ENCODE measurements at places on chromosomes 4 and X.
A peak's percentile ranks its signal among the peaks of the same experiment; 100 is the strongest.

- DNase-seq, result peak; percentile 9
Observed at GRCh38 chrX:67555578-67556203, 11.9 kb downstream of the AR start.

GRCh38 chrX:22800360-22800759 lies 199.4 kb upstream of the DDX53 start:
- no peak for DNase-seq

DNA sequence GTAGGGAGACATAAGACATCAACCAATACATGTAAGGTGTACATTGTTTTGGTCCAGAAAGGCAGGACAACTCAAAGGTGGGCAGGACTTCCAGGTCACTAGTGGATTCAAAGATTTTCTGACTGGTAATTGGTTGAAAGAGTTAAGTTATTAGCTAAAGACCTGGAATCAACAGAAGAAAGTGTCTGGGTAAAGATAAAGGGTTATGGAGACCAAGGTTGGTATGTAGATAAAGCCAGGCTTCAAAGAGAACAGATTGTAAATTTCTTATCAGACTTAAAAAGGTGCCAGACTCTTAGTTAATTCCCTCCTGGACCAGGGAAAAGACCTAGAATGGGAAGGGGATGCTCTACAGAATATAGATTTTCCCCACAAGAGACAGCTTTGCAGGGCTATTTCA lies 28.3 kb upstream of the GAB1 start:
- DNase-seq, result no peak

- DNase-seq, result no peak
Observed at GRCh38 chrX:84248226-84248625, 60.2 kb upstream of the RPS6KA6 start.

DNA sequence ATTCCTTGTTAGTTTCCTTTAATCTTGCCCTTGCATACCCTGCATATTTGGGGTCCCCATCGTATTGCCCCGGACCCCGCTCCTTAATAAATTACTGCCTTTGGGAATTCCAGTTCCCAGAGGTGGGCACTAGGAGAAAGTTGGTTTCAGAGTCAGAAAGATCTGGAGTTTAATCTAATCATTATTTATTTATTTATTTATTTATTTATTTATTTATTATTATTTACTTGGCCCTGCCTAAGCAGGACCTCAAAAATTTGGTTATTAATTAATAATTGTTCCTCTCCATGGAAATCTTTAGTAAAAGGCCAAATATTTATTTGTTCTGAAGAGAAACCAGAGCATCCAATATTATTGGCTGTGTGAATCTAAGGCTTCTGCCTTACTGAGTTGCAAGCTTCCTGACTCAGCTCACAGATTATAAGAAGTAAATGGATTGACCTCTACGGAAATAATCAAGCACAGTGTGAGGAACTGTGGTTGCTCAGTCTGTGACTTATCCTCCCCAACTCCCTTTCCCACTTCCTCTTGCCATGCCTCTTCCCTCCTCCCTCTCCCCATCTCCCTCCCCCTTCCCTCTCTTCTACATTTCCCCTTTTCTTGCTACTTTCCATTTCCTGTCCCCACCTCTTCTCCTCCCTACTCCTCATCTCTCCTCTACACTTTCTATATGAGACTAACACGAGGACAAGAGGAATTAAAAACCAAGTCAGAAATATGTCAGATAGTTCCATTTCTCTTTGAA lies 61.5 kb upstream of the AP1S2 start:
- no peak for DNase-seq

GRCh38 chrX:114976292-114976691 lies 41.1 kb downstream of the IL13RA2 start:
- DNase-seq, result no peak

DNA sequence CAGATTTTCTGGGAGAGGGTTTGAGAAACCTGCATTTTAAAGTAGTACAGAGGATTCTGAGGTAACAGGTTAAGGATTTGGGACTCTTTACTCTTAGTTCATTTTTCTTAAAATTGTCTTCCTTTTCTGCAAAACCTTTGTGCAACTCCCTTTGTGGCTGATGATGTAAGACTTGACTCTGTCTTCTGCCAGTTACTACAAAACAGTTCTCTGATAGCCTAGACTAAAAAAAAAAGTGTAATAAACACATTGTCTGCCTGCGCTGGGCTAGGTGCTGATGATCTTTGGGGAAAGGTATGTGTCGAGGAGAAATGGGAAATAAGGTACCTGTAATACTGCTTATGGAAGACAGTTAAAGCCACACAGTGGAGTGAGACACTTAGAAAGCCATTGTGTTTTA lies 28.7 kb downstream of the IL13RA1 start:
- no peak for DNase-seq

DNA sequence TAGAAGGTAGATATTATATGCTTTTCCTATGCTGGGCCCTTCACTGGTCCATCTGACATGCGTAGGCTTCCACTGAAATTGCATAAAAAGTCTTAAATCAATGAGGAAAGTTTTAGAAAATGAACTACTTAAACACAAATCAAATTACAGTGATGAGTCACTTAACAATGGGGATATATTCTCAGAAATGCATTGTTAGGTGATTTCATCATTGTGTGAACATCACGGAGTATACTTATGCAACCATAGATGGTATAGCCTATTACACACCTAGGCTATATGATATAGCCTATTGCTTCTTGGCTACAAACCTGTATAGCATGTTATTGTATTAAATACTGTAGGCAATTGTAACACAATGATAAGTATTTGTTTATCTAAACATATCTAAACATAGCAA lies 10.3 kb downstream of the STAP1 start:
- no peak for DNase-seq

GRCh38 chr4:5184606-5185005 lies 133.3 kb downstream of the STK32B start:
- DNase-seq, result no peak

- peak; percentile 13 for DNase-seq
Observed at GRCh38 chrX:18252644-18253359, 32.1 kb upstream of the BEND2 start.

GRCh38 chr4:5165420-5166369 lies 114.4 kb downstream of the STK32B start:
- DNase-seq, result no peak

GRCh38 chrX:48086082-48086481 lies 14.6 kb upstream of the ZNF630 start:
- DNase-seq, result no peak

- DNase-seq, result no peak
Observed at GRCh38 chr4:181293541-181293940, 949.7 kb upstream of the TENM3 start.

DNA sequence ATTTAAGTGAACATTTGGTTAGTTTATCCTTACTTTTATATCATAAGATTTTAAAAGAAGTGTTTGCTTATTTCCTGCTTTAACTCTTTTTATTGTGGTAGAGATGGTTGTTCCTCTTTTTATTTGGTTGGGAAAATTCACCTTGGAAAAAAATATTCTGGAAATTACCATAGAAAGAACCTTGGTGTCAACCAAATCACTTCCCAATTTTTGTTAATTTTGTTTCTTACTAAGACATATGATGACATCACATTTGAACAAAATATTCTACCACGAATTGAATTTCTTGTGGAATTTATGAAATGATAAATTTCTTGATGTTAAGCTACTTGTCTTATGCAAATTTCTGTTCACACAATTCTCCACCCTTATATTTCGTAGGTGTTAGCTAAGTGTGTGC lies 33.7 kb downstream of the LAMTOR3 start:
- DNase-seq, result no peak

DNA sequence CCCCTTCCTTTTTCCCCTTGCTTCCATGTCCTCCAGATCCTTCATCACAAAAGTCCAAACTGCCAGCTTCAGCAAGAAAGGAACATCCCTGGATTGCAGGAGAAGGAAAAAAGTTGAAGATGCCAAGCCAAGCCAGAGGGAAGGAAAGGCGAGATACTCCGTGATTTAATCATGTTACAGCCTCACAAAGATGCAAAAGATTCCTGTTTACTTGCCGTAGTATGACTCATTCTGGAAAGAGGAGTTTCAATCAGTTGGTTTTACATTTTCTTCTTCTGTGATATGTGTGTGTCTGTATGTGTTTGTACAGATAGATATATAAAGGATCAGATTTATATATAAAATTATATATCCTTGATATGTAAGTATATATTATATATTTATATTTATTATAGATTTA lies 69.3 kb downstream of the BTC start:
- DNase-seq, result no peak

- no peak for DNase-seq
Observed at GRCh38 chrX:32153585-32153984, 1057.8 kb downstream of the DMD start.

DNA sequence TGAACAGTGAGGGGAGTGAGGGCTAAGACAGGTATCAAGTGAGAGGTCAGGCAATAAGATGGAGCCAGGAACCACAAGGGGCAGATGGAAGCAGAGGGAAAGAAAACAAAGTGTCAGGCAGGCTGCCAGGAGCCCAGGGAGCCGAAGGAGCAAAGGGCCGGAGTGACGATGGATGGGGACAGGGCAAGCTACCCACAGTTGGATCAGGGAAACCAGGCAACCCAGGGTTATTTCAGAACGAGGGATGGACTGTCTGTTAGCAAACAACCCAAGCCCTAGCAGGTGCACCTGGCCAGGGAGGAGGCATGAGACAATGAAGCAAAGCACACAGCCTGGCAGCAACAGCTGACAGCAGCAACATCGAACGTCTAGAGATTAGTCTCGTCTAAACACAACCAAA lies 39.2 kb downstream of the SEL1L3 start:
- no peak for DNase-seq

GRCh38 chr4:14958436-14958835 lies 43.8 kb upstream of the CPEB2 start:
- DNase-seq, result no peak

GRCh38 chr4:25320336-25320735 lies 7.8 kb downstream of the ZCCHC4 start:
- DNase-seq, result no peak
